Iris pigment epithelial cell (primary cell): ENCODE measurements at places on chromosomes 5 and 9.

- DNase-seq = no peak
Observed at GRCh38 chr9:100865111-100865510, 163.4 kb upstream of the PLPPR1 start.

DNA sequence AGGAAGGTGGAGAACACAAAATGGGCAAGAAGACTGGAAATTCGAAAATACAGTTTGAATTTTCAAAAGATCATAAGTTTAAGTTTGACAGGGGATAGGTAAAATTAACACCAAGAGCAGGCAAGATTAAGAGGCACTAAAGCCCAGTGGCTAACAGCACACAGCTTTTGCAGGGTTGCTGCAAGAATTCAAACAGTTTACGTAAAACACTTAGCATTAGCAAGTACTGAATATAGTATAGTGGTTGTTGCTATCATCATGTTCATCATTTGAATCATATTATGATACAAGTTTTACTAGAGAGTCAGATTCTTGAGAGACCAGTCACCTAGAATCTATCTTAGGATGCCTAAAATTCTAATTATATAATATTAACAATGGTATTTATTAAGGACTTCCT is 61.2 kb upstream of the IFNK start:
- no peak for DNase-seq

DNA sequence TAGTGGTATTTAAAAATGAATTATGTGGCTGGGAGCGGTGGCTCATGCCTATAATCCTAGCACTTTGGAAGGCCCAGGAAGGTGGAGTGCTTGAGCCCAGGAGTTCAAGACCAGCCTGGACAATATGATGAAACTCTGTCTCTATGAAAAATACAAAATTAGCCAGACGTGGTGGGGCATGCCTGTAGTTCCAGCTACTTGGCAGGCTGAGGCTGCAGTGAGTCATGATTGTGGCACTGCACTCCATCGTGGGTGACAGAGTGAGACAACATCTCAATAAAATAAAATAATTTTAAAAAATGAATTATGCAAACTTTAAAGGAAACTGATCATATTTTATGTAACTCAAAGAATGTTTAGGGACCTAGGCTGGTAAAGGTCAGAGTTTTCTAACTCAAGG is 310.8 kb upstream of the DMRT1 start:
- DNase-seq = peak; percentile 32

GRCh38 chr5:106818552-106818951 is 852.2 kb downstream of the EFNA5 start:
- no peak for DNase-seq

- DNase-seq = no peak
Observed at GRCh38 chr5:149747141-149747832, 17.2 kb downstream of the PPARGC1B start.

DNA sequence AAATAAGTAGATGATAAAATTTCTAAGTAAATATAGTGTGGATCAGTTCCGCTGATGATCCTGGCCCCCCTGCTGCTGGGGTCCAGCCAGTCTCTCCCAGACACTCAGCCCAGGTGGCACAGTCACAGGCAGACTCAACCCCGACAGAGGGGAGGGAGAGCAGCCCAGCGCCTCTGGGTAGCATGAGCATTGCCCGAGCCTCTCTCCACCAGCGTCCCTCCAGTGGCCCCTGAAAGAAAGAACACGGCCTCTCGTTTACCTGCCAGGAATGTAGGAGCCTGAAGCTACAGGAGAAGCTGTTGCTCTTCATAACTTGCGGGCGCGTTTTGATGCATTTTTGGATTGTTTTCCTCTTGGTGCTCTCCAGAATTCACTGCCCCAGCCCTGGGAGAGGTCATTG is 68.8 kb upstream of the ICE1 start:
- DNase-seq = no peak
